Esophagus mucosa (tissue), 1 donor: ENCODE measurements at places on chromosomes 6 and 20. TPM values are rescaled to one million over a fixed set of nuclear protein-coding genes. Genes with fewer than 3 reads are reported as not detected.

The GNMT gene
- total RNA-seq, result not detected

The PTPRT gene
- total RNA-seq, result 0.08 TPM

The GDAP1L1 gene
- total RNA-seq, result not detected

The JAG1 gene
- total RNA-seq, result 118 TPM

The PRKN gene
- 2.4 TPM for total RNA-seq

The BACH2 gene
- 0.76 TPM for total RNA-seq

The PTCRA gene
- not detected for total RNA-seq

The FNDC11 gene
- total RNA-seq, result 0.28 TPM

The SYNDIG1 gene
- total RNA-seq, result 0.08 TPM

The NKAIN2 gene
- not detected for total RNA-seq

The GABRR1 gene
- total RNA-seq, result 0.24 TPM

The TMEM74B gene
- total RNA-seq, result 1.4 TPM

The HTR1E gene
- not detected for total RNA-seq

The DSN1 gene
- total RNA-seq, result 8.9 TPM

The ZNF165 gene
- total RNA-seq, result 3.0 TPM

The PKIG gene
- 11.3 TPM for total RNA-seq

The LY6G5C gene
- 0.72 TPM for total RNA-seq

The ARFGEF3 gene
- total RNA-seq, result 1.2 TPM

The CYP21A2 gene
- total RNA-seq, result 0.60 TPM

The VSX1 gene
- total RNA-seq, result not detected

The HLA-DRA gene
- total RNA-seq, result 38.7 TPM

The TRAPPC3L gene
- total RNA-seq, result not detected

The LGSN gene
- total RNA-seq, result not detected
